RCC 7860 (cell line): ENCODE measurements at places on chromosomes 16 and 17.

DNA sequence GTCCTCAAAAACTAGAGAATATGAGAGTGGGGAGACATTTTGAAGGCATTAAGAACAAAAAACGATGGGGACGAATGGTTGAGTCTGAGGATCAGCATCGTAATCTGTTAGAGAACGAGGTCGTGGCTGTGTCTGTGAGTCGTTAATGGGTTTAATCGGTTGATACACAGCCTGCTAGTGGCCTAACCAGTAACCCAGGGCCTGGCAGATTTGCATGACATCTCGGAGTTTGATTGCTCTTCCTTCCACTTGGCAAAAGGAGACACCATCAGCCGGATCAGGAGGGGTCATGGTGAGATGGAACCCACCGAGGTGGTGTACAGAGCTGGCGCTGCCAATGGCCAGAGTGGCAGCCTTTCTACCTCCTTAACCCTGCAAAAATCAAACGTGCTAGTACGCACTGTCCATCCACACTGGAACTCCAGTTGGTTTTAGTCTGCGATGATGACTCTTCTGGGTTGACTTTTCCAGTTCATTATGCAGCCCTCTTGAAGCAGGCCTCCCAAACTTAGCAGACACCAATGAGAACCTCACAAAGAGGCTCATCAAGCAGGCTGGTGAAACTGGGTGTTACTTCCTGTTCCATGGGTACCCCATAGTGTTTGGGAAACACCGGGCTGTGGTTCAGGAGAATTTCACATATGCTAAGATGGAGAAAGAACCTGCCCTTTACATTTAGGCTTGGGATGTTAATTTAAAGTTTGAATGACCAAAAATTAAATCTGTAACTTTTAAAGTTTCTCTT is 4.1 kb downstream of the HS3ST3B1 start:
- no peak for DNase-seq

- no peak for DNase-seq
These were observed 35.4 kb upstream of the ADGRG1 start for GRCh38 chr16:57593021-57593420.

DNA sequence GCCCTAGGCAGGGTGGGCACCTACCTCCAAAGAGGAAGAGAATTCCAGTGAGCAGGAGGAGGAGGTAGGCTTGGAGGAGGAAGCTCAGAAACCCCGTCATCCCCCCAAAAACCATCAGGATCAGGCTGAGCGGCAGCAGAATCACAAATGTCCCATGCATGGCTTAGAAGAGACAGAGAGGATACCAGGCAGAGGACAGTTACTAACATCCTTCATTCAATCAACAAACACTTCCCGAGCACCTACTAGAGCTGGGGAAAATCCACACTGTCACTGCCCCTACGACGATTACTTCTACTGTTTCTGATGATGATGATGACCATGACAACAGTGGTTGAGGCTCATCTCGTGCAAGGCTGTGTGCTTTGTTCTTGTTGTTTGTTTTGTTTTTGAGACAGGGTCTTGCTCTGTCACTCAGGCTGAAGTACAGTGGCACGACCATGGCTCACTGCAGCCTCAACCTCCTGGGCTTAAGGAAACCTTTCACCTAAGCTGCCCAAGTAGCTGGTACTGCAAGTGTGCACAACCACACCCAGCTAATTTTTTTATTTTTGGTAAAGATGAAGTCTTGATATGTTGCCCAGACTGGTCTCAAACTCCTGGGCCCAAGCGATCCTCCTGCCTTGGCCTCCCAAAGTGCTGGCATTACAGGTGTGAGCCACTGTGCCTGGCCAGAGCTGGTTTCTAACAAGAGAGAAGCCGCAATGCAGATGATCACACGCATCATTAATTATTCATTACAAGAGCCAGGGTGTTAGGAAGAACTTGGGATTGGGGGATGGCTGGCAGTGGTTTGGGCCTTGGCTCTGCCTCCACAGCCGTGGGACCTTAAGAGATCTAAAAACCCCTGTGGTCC is 18.0 kb downstream of the TMEM114 start:
- DNase-seq = no peak

- no peak for DNase-seq
These were observed 13.6 kb downstream of the SMG6 start for GRCh38 chr17:2289878-2290478.
